ENCODE measurements at places on chromosomes 3 and 15.

DNA sequence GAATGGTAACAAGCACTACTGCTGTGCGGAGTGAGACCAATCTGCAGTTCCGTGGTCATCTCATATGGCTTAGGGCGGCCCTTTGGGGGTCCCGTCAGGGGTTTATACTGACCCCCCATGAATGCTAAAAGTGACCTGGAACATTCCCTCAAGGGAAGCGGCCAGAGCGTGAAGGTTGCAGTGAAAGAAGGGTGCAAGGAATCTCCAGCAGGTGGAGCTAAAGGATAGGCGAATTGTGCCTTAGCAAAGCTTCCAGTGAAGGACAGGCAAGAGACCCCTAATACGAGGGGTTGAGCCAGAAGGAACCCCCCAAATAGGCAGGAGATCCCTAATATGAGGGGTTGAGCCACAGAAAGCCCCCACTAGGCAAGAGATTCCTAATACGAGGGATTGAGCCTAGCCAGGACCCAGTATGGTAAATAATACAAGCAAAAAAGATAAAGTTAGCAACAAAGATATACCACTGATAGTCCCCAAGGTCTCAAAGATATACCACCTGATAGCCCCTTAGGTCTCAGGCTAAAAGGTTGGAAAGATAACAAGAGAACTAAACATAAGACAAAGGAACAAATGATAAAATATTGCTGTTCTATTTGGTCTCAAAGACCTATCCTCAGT, 32.8 kb downstream of the ZNF589 start:
- DNase-seq: peak; percentile 52

GRCh38 chr3:111768571-111769100, 90.4 kb upstream of the PHLDB2 start:
- no peak for DNase-seq

DNA sequence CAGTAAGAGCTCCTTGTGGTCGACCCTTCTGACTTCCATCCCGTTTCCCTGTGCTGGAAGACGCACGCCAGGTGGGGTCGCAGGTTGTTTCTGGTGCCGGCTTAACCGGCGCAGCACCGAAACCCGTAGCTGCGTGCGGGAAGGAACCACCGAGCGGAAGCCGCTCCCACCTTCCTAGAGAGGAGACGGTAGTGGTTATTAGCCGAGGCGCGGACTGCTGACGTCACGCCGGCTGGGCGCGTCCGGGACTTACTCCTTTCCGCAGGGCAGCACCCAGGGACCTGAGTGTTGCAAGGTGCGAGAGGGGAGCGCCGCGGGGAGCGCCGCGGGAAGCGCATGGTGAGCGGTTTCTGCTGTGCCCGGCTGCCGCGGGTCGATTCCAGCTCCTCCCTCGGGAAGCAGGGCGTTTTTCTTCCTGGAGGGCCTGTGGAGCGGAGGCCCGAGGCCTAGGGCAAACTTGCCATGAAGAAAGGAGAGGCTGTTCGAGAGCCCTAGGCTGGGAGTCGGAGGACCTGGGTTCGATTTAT, at the start of gene ZNF501:
ZNF501 (plus strand) TSS at position 252 of the 527 bp plus-strand sequence. CDS start 4,787 bp downstream, outside the sequence.
- DNase-seq: peak; percentile 72

DNA sequence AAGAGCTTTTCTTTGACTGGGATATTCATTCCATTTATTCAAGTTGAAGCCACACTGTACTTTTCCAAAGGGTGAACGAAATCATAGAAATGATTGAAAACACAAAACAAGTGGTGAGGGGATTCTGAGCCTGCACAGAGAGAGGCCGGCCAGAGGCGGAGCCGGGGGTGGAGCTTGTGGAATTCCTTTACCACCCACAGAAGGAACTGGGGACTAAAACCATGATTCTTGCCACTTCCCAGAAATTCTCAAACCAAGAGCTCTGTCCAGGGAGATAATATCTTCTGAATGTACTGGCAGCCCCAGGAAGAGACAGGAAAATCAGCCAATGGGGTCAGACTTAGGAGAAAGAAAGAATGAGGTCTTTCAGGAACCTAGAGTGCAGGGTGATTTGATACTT, 20.8 kb downstream of the FBN1 start:
- no peak for DNase-seq

DNA sequence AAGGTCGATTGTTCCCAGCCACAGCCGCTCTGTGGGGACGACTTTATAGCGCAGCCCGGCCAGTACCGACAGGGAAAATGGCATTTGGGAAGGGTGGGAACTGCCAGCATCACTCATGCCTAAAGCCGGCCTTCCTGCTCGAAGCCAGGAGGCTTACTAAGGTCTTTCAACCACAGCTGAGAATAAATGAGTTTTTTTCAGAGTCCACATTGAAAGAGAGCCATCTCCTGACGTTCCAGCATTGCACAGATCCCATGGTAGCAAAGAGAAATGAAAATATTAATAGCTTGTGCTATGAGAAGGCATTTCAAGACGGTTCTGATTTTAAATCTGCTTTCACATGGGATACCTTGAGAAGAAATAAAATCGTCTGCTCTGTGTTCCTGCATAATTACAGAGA, 230.2 kb upstream of the IGF1R start:
- DNase-seq: no peak

GRCh38 chr3:11060500-11061251, 68.1 kb downstream of the SLC6A1 start:
- DNase-seq: peak; percentile 50

DNA sequence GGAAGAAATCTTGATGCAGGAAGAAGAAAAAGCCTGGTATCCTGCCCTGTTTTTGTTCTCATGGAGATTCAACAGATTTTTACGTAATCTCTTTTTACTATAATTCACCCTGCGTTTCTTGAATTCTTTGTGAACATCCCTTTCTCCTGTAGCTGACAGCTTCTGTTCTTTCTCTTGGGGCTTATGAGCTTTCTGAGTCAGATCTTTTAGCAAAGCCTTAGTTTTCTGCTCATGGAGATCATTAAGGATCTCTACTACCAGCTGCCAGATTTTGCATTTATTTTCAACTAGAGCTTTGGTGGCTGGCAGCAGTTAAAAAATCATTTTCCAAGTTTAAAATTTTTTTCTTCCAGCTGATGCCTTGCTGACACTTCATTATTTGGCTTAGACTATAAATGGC, 51.6 kb downstream of the MOBP start:
- DNase-seq: no peak

DNA sequence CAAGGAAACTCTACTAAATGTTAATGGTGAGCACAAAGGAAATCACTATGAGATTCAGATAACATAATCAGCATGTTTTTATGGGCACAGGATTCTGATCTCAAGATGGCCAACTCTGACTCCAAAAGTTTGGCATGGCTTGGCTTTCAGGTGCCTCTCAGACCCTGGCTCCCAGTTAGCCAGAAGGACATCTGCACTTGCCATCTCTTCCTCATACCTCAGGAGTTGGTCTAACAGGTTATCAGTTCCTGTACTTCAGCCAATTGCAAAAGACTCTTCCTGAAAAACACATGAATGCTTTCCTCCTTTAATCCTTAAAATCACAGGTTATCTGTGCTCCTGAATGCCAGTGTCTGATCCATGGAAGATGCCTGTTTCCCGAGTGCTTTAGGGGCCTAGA, 25.0 kb downstream of the TMPRSS7 start:
- DNase-seq: no peak

DNA sequence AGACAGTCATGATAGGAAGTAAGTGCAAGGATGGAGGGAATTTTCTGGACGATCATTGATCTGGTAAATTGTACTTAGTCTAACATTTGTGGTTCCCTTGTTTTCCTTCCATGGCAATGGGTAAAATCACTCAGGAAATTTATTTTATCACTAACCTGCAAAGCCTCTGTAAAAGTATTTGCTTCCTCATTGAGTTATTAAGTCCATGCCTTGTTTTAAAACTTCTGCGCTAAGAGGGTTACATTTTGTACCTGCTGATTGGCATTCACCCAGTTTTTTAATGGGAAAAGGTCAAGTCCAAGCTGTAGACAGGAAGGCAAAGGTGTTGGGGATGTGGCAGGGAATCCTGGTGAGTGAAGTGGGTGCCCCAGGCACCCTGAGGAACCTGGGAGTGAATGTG, 146.2 kb upstream of the NR2F2 start:
- no peak for DNase-seq

DNA sequence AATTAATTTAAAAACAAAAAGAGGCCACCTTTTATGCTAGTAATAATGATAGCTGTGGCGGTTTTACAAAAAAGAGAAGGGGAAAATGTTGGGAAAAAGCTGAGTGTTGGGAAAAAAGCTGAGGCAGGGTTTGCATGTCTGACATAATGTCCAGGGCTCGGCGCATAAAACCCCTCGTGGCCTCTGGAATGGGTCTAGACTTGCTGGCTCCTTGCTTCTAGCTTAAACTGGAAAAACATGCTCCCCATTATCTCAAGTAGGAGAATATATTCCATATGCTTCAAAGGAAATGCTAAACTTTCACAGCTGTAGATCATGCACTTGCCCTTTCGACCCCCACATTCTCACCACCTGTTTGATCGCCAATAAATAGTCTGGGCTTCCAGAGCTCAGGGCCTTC, 53.0 kb downstream of the CYP19A1 start:
- no peak for DNase-seq

DNA sequence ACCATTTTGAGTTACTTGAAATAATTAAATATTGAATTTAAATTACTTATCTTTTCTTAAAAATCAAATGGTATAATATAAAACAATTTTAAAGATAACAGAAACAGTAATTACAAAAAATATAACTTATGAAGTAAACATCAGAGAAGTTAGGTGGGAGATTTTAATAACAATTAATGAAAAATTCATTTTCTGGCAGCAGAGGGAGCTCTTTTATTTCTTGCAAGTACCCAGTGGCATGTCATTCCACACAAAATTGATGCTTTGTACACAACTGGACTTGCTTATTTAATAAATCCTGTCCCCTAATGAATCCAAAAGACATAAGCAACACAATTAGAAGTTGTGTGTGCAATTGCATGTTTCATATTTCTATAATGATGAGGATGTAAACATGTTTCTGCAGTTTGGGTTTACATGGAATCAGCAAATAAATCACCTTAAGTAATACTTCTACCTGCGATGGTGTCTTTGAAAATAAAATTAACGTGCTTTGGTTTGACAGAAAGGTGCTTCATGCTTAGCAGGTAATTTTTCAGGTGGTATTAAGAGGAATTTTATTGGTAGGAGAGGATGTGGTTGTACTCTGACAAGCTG, 861.3 kb downstream of the ZPLD1 start:
- DNase-seq: no peak

DNA sequence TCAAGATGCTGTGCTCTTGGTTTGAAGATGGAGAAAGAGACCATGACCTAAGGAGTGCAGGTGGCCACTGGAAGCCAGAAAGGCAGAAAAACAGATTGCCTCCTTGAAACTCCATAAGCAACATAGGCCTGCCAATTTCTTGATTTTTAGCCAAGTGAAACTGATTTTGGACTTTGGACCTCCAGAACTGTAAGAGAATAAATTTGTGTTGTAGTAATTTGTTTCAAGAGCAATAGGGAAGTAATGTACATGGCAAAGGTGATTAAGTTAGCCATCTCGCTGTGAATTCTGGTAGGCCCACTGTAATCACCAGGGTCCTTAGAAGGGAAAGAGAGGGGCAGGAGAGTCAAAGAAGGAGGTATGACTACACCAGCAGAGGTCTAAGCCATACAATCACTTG, 238.8 kb downstream of the CNTN3 start:
- DNase-seq: no peak

- DNase-seq: no peak
Observed at GRCh38 chr15:62854420-62855084, 188.0 kb upstream of the TPM1 start.

GRCh38 chr3:45509038-45509767, 85.3 kb upstream of the LIMD1 start:
- DNase-seq: peak; percentile 35

DNA sequence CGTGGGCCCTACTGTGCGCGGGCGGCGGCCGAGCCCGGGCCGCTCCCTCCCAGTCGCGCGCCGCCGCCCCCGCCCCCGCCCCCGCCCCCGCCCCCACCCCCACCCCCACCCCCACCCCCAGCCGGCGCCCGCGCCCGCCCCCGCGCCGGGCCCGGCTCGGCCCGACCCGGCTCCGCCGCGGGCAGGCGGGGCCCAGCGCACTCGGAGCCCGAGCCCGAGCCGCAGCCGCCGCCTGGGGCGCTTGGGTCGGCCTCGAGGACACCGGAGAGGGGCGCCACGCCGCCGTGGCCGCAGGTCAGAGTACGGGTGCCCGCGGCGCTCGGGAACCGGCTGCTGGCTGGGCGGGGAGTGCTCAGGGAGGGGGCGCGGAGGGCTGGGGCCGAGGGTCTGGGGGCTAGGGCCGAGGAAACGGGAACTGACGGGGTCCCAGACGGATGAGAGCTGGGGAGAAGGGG, 1.1 kb upstream of the PPARG start:
- no peak for DNase-seq

DNA sequence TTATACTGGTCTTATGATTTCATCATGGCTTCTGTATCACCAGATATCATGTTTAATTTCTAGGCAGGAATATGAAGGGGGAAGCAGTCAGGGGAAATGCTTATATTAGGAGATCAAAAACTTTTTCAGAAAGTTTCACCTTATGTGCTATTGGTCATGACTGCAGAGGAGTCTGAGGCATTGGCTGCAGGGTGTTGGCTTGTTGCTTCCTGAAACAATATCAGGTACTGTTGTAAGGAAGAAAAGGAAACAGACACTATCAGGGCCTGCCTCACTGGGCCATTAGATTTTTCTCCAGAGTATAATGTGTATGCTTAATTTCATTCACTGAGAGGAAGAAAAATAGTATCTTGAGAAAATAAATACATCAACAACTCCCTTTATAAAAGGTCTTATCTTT, 34.7 kb downstream of the LEKR1 start:
- DNase-seq: no peak

DNA sequence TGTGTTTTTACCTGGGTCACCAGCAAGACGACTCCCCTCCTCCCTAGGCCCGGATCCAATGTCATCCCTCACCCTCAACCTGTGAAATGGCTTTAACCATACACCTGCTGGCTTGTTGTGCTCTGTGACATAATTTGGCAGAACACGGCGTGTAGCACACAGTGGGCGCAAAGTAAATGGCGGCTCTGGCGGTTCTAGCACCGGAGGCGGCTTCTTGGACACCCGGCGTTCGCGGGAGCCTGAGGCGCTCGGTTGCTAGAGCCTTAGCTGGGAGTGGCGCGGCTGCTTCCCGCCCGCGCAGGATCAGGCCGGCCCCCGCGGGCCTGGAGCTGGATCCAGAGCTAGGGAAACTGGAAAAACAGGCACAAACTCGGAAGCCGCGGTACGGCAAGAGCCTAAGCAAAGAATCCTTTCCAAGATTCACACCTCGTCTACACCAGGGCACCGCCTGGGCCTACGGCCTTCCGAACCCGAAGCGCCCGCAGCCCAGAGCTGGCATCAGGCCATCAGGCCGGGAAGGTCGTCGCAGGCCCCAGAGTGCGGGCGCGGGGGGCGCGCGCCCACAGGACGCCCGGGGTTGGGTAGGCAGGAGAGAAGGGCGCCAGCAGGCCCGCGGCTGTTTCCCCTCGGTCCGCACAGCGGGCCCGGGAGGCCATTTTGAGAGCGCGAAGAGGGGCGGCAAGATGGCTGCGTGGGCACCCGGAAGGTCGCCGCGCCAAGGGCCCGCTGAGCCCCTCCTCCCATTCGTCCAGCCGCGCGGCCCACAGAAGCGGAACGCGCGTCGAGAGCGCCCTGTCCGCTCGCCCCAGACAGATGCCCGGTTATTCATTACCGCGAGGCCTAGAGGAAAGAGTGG, 43.9 kb upstream of the POLG start:
- no peak for DNase-seq
